Retinal pigment epithelial cell (primary cell): ENCODE measurements at places on chromosomes 5 and 9.
A peak's percentile ranks its signal among the peaks of the same experiment; 100 is the strongest.

GRCh38 chr5:39783756-39784421 lies 359.1 kb upstream of the DAB2 start:
- DNase-seq = no peak

- DNase-seq = no peak
Measured at GRCh38 chr5:56633950-56634349, 181.4 kb upstream of the MAP3K1 start.

- no peak for DNase-seq
Measured at GRCh38 chr5:67003685-67003934, 193.0 kb downstream of the CD180 start.

DNA sequence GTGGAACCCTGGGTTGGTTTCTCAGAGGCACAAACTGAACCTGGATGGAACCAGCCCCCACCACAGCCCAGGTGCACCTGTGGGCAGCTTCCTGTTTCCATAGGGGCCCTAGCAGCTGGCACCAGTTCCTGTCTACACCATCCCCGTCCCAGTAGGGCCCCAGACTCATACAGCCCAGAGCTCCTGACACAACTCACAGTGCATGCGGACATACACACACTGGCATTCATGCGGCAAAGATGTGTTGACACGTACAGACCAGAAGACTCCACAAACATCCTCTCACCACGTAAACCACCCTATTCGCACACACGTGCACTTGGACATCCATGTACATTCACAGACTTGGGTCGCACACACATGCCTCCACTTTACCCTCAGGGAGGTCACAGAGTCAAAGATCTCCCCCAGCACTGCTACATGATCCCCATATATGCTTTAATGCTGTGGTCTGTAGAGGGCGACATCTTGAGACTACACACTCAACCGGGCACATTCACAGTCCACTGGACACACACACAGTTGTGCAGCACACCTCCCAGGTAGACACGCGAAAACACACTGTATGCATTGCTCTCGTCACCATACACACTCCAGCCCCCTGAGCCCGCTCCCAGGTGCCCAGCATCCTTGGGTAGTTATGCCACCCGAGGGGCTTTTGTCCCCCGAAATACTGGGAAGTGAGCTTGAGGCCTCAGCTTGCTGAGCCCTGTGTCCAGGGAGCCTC lies 22.4 kb downstream of the CXXC5 start:
- no peak for DNase-seq

DNA sequence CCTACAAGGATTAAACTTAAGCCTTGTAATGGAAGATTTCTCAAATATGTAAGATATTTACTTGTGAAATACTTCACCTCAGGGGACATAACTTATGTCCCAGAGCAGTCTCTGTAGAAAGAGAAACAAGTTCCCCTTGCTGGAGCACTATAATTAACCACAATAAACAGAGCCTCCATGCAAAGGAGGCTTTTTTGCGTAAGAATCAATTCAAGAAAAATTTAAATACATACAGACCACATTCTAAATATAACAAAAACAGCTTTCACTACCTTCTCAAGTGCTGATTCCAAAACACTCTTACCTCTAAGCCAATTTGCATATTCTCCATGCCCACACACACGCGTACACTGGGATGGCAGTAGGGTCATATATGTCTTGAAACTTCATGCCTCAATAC lies 30.7 kb upstream of the CCNB1 start:
- DNase-seq = no peak

GRCh38 chr5:148809781-148810524 lies 16.5 kb upstream of the ADRB2 start:
- DNase-seq = no peak

- no peak for DNase-seq
Measured at GRCh38 chr5:58048185-58048925, 411.5 kb downstream of the PLK2 start.

DNA sequence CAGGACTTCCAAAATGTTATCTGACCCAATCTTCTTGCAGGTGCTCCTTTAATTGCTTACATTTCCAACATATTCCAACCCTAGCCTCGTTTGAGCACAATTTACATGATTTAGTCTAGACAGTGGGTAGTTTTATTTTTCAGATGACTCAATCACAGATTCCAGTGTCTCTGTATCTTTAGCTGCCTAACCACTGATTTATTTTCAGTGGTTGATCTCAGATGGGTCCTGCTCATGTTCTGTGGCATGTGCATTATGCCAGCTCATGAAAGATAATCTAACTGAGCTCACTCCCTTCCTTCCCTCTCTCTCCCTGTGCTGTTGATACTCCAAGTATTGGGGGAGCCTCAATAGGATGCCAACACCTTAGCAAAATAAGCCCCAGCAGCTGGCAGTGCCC lies 106.1 kb upstream of the ICE1 start:
- no peak for DNase-seq

GRCh38 chr9:4105183-4105582 lies 194.7 kb downstream of the GLIS3 start:
- DNase-seq = no peak

- no peak for DNase-seq
Measured at GRCh38 chr5:76145945-76146344, 62.8 kb downstream of the SV2C start.

DNA sequence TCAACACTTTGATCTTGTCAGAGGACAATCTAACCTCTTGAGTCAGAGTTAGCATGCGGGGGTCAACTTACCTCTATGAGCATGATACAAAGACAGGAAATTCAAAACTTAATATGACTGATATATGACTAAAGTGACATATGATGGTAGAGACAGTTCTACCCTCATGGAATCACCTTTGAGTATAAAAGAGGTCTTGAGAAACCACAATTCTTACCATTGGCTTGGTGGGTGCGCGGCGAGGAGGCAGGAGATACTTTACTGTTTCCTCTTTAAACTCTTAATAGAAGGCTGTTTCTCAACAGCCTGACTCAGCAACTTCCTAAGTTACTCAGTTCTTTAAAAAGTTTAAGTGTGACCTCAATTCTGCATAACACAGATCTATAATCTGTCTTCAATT lies 372.8 kb downstream of the KIAA0825 start:
- DNase-seq = no peak

DNA sequence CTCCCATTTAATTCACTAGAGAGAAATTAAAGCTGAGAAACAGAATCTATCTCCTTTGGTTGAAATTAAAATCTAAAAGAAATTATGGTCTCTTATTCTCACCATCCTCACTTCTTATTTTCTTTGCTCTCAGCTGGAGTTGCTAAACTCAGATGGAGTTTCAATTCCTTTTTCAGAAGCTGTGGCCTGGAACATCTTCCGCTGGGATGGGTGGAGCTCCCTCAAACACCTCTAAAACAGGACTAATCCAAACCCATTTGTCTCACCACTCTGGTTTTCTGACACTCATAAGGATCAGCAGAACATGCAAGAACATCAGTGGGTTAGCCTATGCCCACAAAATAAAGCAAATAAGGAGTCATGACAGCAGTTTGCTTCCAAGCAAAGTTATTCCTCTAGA lies 39.6 kb upstream of the CEP78 start:
- DNase-seq = no peak

GRCh38 chr5:55438998-55439397 lies 95.8 kb downstream of the PLPP1 start:
- peak; percentile 41 for DNase-seq

DNA sequence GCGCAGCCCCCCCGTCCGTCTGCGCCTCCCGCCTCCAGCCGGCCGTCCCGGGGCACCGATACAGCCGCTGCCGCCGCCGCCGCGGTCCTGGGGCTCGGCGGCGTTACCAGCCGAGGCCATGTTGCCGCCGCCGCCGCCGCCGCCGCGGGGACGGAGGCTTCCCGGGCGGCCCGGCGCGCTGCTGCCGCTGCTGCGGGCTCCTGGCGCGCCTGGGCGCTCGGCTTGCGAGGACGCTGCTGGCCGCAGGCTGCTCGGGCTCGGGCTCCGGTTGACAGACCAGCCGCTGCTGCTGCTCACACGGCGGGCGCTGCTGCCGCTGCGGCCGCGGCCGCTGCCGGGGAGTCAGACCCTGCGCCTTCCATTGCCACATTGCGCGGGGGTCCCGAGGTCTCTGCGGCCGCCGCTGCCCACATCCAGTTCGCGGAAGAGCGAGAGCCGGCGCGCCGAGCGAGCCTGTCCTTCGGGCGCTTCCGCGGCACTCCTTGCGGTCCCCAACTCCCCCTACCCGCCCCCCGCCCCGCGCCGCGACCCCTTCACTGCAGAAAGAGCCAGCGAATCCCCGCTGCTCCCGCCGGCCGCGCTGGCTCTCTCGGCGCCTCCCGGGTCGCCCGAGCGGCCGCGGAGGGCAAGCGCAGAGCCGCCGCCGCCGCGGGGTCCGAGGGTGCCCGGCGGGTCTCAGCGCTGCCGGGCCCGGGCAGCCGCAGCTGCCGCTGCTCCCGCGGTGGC lies 8.4 kb downstream of the PTCH1 start:
- DNase-seq = no peak

DNA sequence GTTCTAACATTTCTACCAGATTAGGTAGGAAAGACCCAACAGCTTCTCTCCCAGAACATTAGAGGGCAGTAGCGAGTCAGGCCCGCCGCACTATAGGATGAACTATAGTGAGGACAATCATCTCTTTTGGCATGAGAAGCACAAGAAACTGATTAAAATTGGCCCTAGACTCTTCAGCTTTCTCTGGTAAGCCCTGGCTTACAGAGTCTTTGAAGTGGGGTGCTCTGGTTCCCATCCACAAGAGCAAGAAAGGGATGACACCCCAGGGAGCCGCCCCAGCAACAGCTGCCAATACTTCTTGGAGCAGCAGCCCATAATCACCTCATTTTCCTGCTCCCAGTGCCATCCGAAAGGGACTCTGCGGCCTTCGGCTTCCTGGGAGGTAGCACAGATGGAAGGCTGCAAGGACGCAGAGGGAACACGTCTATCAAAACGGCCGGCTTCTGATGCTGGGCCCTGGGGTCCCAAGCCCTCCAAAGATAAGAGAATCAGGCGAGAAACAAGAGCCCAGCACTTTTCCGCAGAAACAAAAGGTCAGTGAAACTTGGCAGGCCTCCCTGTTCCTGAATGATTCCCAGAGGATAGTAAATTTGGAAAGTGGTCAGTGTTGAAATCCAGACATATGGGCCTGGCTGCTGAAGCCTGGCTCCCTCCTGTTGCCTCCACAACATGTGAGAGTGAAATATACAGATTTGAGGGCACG lies 69.3 kb downstream of the HSD17B3 start:
- DNase-seq = no peak

GRCh38 chr5:102153003-102153759 lies 142.9 kb downstream of the SLCO4C1 start:
- no peak for DNase-seq

GRCh38 chr5:14900693-14901461 lies 29.3 kb upstream of the ANKH start:
- DNase-seq = no peak

GRCh38 chr9:7944572-7944971 lies 145.0 kb upstream of the DMAC1 start:
- no peak for DNase-seq

GRCh38 chr5:56176155-56176798 lies 56.9 kb downstream of the ANKRD55 start:
- DNase-seq = no peak

DNA sequence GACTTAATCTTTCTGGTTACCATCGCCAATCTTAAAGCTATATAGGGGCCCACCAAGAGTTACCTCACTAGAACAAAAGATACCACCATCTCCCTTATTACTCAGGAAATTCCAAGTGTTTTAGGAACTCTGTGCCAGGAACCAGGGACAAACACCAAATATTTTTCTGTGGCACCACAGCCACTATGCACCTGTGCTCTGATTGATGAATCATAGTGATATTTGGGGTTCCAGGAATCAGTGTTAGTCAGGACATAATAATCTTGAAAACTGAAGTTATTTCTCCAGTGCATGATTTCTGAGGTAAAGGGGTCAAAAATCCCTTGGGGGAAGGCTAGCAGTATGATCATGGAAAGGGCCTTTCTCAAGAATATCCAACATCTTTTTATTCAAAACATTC lies 10.2 kb upstream of the TMED7 start:
- DNase-seq = no peak

- no peak for DNase-seq
Measured at GRCh38 chr9:127761491-127761956, 16.9 kb downstream of the SH2D3C start.

DNA sequence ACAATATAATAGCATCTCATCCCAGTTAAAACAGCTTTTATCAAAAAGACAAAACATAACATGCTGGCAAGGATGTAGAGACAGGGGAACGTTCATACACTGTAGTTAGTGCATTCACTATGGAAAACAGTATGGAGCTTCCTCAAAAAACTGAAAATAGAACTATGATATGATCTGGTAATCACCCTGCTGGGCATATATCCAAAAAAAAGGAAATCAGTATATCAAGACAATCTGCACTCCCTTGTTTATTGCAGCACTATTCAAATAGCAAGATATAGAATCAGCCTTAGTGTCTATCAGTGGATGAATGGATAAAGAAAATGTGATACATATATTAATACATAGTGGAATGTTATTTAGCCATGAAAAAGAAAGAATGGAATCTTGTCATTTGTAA lies 88.5 kb downstream of the PBX3 start:
- DNase-seq = no peak

DNA sequence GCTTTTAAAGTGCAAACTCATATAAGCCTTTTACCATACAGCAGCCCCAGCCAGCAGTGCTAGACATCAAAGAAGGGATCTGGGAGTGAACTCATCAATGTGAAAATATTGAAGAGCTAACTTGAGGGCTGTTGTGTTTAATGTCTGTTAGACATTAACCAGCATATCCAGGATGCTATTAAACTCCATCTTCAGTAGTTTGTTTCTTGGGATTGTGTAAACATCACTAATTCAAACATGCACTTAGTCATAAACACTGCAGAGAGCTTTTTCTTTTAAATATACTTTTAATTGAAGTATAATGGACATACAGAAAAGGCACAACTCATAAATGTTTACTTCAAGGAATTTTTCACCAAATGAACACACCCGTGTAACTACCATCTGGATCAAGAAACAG lies 81.8 kb downstream of the TMEM252 start:
- no peak for DNase-seq

DNA sequence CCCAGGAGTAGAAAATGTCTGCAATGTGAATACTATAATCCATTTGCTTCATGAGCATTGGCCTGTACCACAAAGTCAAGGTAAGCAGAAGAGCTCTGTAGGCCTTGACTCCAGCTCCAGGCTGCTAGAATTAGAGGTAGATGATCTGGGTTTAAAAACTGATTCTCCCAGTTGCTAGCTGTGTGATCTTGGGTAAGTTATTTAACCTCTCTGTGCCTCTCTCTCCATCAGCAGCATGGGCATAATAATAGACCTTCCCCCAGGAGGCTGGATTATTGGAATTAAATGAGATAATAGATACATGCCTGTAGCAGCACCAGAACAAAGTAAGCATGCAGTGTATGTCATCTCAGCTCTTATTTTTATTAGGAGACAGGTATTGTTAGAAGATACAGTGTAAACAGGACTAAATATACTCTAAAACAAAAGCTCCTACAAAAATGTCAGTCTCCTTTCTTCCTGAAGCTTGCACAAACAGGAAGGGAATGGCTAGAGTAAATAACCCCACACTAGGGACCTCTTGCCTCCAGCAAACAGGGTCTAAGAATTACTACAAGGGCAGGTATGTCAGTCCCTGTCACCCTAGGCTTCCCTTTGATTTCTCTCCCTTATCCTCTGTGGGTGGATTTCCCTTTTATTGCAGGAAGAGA lies 57.5 kb downstream of the PSAT1 start:
- no peak for DNase-seq

- no peak for DNase-seq
Measured at GRCh38 chr5:22650511-22650910, 202.6 kb downstream of the CDH12 start.
